ENCODE measurements at places on chromosomes 4 and X. TPM values are rescaled to one million over a fixed set of nuclear protein-coding genes. Genes with fewer than 3 reads are reported as not detected.

- no peak overlapping the region for H3K4me3 ChIP-seq
- no peak for DNase-seq
- no peaks in the 10 kb centered on the region for H3K36me3 ChIP-seq
- no peaks in the 10 kb centered on the region for H3K4me1 ChIP-seq
Measured at GRCh38 chrX:31280580-31280979, 208.7 kb upstream of the FTHL17 start.

Gene TMEM150C
- 1.8 TPM for total RNA-seq

GRCh38 chrX:122625821-122626220 lies 558.3 kb upstream of the GRIA3 start:
- H3K27ac ChIP-seq: no peak overlapping the region
- no peak for DNase-seq
- no peak overlapping the region for H3K4me3 ChIP-seq

GRCh38 chr4:182337366-182337765 lies 94.2 kb downstream of the TENM3 start:
- H3K27me3 ChIP-seq: no peaks in the 10 kb centered on the region
- H3K27ac ChIP-seq: no peak overlapping the region
- H3K4me3 ChIP-seq: no peak overlapping the region
- no peaks in the 10 kb centered on the region for H3K4me1 ChIP-seq

GRCh38 chr4:183580370-183580769 lies 75.5 kb downstream of the ING2 start:
- DNase-seq: no peak
- H3K27ac ChIP-seq: no peak overlapping the region
- no peaks in the 10 kb centered on the region for H3K27me3 ChIP-seq
- H3K36me3 ChIP-seq: no peaks in the 10 kb centered on the region
- H3K4me1 ChIP-seq: no peaks in the 10 kb centered on the region

Gene GABRB1
- total RNA-seq: not detected

DNA sequence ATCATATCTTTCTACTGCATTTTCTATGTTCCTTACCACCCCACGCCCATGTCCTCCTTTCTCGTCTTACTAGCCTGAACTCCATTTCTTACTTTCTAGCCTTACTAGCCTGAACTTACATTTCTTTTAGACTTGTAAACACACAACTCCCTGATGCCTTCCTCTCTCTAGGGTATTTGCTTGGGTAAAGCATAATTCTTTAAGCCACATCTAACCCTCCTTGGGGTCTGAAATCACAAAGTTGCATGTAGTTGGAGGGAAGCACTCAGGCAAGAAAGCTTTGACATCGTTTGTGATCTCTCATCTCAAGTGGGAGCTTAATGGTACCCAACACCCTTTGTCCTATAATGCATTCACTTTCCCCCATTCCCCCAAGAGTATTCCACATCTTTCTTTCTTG lies 124.4 kb downstream of the SPOCK3 start:
- DNase-seq: no peak
- H3K27me3 ChIP-seq: no peaks in the 10 kb centered on the region
- H3K27ac ChIP-seq: no peak overlapping the region
- H3K36me3 ChIP-seq: no peaks in the 10 kb centered on the region
- H3K4me1 ChIP-seq: no peaks in the 10 kb centered on the region
- no peak overlapping the region for H3K4me3 ChIP-seq

DNA sequence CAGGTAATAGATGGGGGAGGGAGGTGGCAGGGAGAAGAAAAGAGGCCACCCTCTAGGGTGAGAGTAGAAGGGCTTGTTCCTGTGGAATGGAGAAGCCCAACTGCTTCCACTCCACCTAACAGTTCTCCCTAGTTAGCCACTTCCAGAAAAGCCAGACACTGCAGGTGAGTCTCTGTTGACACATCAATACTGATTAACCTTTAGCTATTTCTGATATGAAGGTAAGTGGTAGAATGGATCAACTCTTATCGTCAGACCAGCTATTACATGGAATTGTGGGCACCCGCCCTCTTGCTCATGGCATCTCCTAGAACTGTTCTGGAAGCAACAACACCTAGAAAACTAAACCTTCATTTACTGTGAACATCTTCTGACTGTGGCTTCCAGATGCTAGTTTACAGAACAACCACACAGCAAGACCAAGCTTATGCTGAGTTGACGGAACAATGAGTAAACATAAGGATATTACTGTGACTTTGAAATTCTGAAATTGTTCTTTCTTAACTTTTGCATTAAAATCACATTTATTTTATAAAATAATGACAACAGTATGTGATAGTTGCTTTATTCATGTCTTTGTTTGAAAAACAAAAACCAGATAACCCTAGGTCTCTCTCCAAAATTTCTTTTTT lies 44.7 kb downstream of the ANXA3 start:
- no peaks in the 10 kb centered on the region for H3K27me3 ChIP-seq
- DNase-seq: no peak
- no peak overlapping the region for H3K4me3 ChIP-seq
- H3K36me3 ChIP-seq: no peaks in the 10 kb centered on the region
- H3K4me1 ChIP-seq: no peaks in the 10 kb centered on the region

Gene OGT
- 174 TPM for total RNA-seq

GRCh38 chr4:26388671-26389070 lies 67.9 kb downstream of the RBPJ start:
- H3K4me3 ChIP-seq: no peak overlapping the region
- no peaks in the 10 kb centered on the region for H3K27me3 ChIP-seq
- DNase-seq: no peak

Measured in Panc1 (cell line).